Right ventricle myocardium inferior (tissue), 1 donor: ENCODE measurements at places on chromosomes 4 and X.

DNA sequence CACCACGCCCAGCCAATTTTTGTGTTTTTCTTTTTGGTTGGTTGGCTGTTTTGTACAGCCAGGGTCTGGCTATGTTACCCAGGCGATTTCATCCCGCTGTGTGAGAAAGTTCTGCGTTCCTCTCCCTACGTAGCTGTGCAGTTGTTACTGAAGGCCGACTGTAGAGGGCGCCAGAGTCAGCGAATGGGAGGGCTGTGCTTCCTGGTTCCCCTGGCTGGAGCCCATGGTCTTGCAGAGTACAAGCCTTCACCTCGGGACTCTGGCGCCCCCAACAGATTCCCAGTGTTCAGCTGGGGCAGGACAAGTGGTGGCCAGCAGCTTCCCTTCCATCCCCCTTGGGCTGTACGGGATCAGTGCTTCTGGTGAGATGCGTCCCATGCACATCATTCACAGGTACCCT is 5.6 kb upstream of the CT45A1 start:
- no peak for DNase-seq

- DNase-seq, result no peak
Observed at GRCh38 chr4:42083816-42084215, 68.6 kb downstream of the BEND4 start.

DNA sequence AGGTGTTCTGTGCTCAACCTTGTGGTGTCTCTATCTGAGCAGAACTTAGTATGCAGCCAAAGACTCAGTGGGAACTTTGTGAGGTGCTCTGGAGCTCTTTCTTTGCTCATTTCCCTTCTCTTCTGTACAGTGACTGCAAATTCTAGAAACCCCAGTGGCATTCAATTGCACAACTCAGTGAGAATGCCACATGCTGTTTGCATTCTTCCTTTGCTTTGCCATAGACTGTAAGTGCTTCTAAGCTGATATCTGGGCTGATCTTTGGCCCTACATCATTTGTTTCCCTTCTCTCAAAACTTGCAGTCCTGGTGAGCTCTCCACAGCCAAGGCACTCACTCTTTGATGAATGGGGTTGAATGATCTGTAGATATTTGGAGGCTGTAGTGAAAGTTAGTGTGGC is 7.0 kb downstream of the PNMA3 start:
- DNase-seq, result no peak

DNA sequence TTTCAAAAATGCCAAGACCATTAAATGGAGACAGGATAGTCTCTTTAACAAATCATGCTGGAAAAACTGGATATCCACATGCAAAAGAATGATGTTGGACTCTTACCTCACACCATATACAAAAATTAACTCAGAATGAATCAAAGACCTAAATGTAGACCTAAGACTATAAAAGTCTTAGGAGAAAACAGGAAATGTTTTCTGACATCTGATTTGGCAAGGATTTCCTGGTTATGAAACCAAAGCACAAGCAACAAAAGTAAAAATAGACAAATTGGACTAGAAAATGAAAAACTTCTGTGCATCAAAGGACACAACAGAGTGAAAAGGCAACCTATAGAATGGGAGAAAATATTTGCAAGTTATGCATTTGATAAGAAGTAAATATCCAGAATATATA is 37.6 kb downstream of the ARFIP1 start:
- DNase-seq, result no peak

DNA sequence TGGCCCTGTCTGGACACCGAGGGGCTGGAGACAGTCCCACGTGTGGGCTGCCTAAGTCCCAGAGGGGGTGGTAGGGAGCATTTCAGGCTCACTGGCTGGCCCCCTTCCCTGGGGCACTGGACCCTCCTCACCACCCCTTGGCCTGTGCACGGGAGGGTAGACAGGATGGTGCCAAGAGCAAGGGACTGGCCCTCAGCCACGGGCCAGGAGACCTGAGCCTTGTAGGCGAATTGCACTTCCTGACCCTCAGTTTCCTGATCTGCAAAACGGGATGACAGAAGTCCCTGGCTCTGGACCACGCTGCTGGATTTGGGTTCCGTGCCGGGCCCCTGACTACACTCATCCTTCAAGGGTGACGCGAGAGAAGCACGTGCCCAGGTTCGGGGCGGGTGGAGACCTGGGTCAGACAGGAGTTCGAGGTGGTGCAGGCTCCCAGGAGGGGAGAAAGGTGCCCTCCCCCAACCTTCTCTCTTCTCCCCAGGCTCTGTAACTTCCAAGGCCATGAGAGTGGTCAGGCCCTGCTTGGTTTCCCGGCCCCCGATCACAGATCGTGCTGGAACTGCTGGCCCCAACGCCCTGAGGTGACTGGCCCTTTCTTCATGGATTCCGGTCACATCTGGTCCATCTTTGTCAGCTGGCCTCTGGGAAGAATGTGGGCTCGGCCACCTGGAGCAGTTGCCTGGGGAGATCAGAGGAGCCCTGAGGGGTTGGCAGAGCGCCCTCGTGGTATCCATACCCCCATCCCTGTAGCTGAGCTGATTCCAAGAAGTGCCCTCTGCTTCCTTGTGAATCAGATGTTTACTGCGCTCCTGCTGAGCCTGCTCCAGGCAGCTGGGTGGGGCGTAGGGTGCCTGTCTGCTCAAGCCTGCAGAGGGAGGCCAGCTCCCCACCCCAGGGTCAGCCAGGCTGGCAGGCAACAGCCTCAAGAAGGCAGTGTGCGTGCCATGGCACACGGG is 3.3 kb downstream of the SH3BP2 start:
- peak; percentile 63 for DNase-seq

DNA sequence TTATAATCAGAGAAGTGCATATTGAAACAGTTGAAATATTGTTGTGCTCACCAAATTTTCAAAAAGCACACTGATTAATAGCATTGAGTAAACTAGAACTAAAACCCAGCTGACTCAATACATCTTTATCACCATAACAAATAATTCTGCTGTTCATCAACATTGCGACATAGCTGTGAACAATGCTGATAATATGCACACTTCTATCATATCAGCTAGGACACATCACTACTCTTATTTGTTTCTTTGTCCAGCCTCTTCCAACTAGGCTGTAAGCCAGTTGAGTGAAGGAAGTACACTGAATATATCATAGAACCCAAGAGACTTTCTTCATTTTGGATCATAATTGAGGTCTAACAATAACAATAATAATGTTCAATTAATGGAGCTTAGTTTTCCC is 349.7 kb downstream of the IQCM start:
- DNase-seq, result no peak

GRCh38 chrX:9619581-9619980 is 146.1 kb downstream of the GPR143 start:
- DNase-seq, result no peak

GRCh38 chr4:159041054-159042034 is 61.5 kb upstream of the RAPGEF2 start:
- no peak for DNase-seq

DNA sequence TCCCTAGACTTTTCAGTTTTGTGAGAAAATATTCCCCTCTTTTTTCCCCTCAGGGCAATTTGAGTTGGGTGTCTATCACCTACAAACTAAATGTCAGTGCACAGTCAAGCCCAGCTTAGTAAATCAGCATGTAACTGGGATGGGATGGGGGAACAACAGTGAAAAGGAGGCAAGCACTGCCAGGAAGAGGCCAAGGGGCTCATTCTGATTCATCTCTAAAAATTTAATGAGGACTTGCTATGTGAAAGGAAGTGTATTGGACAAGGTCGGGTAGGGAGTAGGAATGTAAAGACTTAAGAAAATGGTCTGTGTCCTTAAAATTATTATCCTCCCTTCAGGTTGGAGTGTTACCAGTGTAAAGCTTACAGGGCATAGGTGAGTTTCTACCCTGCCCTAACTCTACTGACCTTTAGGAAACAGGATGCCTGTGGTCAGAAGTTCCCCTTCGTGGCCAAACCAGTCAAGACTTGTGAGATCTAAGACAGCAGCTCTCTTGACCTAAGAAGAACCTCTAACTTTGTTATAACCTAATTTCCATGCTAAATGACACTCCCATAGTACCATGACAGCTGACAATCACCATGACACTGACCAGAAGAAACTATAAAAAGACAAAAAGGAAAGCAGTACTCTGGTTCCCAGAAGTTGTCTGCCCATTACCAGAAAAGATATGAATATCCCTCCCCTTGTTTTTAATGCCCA is 194.4 kb upstream of the LDB2 start:
- no peak for DNase-seq

GRCh38 chr4:61571761-61572559 is 371.8 kb downstream of the ADGRL3 start:
- DNase-seq, result no peak

DNA sequence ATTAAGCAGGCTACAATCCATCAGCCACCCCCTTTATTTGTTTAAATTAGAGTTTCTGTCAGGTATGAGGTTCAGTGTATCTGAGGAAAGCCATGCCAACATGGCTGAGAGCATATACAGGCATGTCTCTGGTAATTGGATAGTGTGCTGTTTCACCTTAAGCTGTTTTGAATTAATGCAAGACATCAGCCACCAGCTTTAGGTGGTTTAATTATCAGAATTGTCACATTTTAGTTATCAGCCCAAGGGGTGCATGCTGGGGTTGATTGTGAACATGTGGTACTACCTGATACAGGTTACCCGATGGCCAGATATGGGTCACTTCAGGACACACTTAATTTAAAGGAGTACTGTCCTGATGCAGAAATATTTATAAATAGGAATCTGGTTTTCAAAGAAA is 353.2 kb upstream of the TENM3 start:
- DNase-seq, result no peak

GRCh38 chr4:1026115-1026514 is 14.7 kb downstream of the FGFRL1 start:
- DNase-seq, result no peak

- no peak for DNase-seq
Observed at GRCh38 chr4:112266823-112267222, 18.9 kb downstream of the TIFA start.

- DNase-seq, result no peak
Observed at GRCh38 chrX:38206036-38206435, 14.6 kb downstream of the SRPX start.

DNA sequence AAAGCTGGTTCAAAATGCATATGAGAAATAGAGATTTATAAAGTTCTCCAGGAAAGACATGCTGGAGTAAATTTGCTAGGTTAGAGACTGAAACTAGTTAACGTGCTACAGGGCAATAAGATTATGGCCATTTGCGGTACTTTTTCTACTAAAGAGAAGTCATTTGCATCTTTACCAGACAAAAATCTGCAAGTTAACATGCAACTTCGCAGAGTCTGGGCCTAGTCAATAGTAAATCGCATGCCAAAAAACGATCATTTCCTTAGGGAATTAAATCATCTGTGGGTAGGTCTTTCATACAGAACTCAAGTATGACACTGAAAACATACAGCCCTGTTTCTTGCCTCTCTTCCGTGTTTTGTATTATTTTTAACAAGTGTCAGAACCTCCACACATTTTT is 32.8 kb upstream of the REST start:
- DNase-seq, result no peak

- DNase-seq, result no peak
Observed at GRCh38 chrX:65871671-65872311, 168.1 kb downstream of the VSIG4 start.

DNA sequence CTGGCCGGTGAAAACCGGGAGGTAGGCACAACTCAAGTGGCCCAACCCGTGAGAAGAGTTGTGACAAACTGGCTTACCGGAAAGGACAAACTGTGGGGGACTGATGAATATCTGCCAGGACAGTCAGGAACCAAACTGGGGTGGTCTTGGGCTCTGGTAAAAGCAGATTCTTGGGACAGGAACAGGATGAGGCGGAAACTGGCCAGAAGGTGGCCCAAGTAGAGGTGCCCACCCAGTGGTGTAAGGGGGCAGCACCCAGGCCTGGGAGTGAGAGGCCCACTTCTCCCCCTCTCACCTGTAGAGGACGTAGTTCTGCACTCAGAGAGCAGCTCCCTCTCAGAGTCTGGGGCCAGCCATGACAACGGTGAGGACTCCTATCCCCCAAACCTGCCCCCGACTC is 5.9 kb downstream of the CCDC120 start:
- DNase-seq, result no peak

- DNase-seq, result no peak
Observed at GRCh38 chrX:133527415-133527814, 112.1 kb upstream of the GPC4 start.

DNA sequence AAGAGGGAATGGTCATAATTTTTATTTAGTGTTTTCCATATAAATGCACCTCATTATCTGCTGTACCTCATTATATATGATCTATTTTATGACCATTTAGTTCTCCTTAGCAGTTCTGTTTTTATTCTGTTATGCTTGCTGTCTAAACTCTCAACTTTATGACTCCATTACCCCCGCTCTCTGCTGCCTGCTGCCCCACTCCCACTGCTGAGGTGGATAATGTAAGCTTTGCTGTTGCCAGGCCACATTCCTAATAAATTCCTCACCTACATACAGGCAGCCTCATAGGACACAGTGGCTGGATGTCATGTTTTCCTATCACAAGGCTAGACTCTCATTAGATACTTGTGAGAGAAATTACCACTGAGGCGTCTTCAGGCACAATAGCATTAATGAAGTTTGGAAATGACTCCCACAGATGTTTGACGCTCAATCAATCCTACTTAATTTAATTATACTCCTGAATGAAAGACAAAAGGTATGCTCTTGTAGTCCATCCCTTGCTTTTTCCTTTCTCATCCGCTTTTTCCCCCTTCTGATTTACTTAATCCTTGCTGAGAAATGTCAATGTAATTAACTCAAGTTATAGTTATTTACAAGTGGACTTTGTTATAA is 497.5 kb upstream of the IGFBP7 start:
- DNase-seq, result no peak

DNA sequence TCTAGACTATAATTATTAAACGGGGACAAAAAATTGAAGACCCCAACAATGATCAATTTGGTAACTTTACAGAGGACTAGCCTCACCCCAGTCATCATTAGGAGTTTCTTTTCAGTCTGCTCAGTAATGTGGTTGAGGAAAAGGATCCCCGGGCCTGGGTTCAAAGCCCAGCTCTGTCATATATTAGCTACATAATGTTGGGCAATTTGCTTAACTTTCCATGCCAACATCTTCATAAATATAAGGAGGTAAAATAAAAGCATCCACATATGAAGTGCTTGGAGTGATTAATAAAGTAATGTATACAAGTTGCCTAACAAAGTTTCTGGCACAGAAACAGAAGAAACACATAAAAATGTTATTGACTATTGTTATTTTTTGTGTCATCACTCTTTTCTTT is 53.4 kb upstream of the ANTXR2 start:
- DNase-seq, result no peak

DNA sequence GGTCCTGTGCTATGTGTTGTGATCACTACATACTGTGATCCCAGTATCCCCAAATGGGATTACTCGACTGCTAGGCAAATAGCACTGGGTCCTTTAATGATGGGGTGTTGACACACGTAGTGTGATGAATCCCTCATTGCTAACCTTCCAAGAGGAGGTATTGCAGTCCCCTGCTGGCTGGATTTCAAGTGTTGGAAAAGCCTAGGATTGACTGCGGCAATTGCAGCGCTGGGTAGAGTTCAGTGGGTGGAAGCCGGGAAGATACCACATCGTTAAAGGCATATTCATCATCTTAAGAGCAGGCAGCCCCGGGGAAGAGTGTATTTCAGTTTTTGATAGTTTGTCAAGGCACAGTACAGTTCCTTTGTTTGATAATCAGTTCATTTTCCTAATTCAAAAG is 159.9 kb downstream of the TRIML1 start:
- no peak for DNase-seq
